ENCODE measurements at places on chromosomes 1 and 21. TPM values are rescaled to one million over a fixed set of nuclear protein-coding genes. Genes with fewer than 3 reads are reported as not detected.

DNA sequence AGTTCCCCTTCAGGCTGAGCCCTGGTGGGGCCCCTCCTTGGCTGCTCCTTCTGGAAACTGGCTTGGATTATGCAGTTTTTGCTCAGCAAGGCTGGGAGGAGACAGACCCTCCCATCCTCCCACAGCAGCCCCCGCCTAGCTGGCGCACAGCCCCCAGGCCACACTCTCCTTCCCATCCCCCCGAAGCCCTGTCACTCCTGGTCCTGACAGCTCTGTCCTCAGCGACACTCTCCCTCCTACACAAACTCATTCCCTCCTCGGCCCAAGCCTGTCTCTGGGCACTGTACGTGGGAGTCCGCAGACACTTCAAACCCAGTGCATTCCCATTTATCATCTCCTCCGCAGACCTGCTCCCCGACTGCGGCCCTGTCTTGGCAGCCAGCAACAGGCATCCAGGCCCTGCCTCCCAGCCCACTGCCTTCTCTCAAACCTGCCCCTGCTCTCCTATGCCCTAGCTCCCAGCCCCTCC lies 25.0 kb upstream of the EPHB2 start:
- DNase-seq, result no peak

- no peak for DNase-seq
These were observed 7.4 kb upstream of the TFAP2E start for GRCh38 chr1:35565742-35566133.

DNA sequence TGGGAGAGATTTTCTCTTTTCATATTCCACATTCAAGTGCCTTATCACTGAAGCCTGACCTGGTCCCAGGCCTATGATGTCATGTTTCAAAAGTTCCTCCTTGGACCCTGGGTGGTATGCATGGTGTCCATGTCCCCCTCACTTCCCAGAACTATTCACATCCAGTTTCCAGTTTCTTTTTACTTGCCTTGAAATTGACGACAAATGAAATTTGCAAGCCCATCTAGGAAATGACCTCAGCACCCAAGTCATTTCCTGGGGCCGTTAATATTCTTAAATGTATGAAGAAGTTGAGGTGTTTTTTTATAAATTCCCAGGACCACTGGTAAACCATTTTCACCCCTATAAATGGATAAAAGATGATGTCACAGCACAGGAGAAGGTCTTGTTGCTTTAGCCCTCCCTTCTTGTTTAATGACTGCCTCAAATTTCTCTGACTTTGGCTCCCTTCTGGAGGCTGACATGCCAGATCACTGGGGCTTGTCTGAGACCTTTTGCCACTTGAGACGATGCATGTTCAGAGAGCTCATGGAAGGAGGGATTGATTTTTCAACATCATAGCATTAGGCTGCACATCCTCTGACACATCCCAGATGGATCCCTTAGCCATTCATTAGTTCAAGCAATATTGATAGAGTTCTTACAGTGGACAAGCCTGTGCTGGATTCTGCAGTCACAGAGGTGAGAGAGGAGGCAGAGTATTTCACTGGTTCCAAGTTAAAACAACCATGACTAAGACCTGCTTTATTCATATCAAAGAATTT lies 221.3 kb downstream of the PLPP3 start:
- no peak for DNase-seq

GRCh38 chr1:54967372-54967771 lies 13.1 kb upstream of the TMEM61 start:
- DNase-seq, result no peak

DNA sequence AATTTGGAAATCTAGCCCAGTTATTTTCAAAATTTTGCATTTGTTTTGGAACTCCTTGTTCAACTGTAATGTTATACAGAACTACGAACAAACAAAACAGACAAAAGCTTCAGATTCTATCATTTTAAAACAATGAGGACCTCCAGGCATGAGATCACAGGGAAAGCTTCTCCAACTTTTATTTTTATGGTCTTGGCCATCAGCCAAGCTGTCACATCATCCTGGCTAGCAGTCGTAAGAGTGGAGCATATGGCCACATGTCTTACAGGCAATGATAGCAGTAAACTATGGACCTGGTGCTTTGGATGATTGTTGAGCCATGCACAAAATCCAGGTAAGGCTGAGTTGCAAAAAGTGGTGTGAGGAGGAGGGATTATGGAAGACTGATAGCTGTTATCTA lies 299.6 kb downstream of the LMX1A start:
- DNase-seq, result no peak

- no peak for DNase-seq
These were observed 9.0 kb upstream of the ZBTB21 start for GRCh38 chr21:42019101-42019605.

DNA sequence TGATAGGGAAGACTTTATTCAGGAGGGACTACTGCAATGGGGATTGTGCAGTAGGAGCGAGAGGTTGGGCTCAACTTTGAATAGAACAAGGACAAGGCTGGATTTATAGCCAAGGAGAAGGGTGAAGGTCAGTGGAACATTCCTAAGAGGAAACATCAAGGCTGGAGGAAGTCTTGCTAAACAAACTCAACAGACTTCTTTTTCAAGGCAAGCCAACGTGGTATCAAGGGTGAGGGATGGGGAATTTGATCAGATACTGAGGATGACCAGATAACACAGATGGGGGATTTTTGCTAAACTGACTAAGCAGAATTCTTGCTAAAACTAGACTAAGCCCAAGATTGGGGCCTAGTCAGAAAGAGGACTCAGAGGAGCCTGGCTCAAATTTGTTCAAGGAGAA lies 107.3 kb downstream of the DUSP10 start:
- no peak for DNase-seq

DNA sequence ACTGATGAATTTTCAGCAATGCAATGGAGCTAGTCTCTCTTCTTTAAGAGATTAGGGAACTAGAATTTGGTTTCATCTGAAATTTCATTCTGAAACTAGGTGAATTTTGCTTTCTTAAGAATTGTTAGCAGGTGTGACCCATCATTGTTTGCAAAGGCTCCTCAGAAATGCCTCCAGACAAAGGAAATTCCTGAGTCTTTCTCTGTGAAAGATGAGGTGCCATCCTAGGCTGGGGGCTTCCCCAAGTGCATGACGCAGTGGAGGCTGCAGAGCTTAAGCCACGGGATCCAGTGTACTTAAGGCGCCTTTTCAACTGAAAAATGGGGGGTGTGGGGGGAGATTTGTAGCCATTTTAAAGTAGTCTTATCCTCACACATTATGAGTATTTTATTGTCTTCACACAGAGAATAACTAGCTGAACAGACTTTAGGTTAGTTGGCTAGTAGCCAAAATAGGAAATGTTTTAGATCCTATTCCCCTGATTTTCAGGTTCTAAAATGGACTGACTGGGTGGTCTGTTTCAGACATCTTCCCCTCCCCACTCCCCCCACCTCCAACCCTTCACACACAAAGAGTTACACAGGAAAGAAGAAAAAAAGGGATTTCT lies 202.0 kb downstream of the NFIA start:
- no peak for DNase-seq

Gene TNFRSF18
- 4.2 TPM for total RNA-seq

Gene CD160
- total RNA-seq, result 0.76 TPM

Gene COL16A1
- total RNA-seq, result 32.9 TPM

Gene CFAP126
- total RNA-seq, result 0.09 TPM

Gene NBPF3
- 3.1 TPM for total RNA-seq

Gene CDC7
- total RNA-seq, result 18.3 TPM

All from thymus (tissue), 14 donors.